ENCODE measurements at places on chromosomes 1 and 21. TPM values are rescaled to one million over a fixed set of nuclear protein-coding genes. Genes with fewer than 3 reads are reported as not detected.

DNA sequence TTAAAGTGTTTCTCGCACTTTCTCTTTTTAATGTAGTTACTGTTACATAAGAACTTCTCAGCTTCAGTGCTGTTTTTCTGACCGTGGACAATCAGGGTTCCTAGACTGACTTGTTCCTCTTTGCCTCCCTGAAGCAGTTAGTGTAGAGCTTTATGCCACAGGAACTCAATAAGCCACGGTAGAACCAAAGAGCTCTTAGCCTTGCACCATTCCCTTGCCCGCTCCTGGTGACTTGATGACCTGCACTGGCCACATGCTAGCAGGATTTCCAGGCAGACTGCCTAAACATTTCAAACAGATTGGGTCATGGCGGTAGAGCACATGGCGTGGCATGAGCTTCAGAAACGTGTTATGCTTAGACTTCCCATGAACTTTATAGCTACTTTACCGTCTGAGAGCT lies 18.8 kb upstream of the FASLG start:
- DNase-seq: no peak

PTCH2 gene
- 1.7 TPM for total RNA-seq

UTS2 gene
- 0.53 TPM for total RNA-seq

- no peak for DNase-seq
Observed at GRCh38 chr1:66559517-66559916, 25.6 kb downstream of the SGIP1 start.

C21orf91 gene
- total RNA-seq: 17.3 TPM

TEX50 gene
- total RNA-seq: not detected

GRCh38 chr1:146051452-146051851 lies 29.9 kb upstream of the HJV start:
- peak; percentile 74 for DNase-seq

DNA sequence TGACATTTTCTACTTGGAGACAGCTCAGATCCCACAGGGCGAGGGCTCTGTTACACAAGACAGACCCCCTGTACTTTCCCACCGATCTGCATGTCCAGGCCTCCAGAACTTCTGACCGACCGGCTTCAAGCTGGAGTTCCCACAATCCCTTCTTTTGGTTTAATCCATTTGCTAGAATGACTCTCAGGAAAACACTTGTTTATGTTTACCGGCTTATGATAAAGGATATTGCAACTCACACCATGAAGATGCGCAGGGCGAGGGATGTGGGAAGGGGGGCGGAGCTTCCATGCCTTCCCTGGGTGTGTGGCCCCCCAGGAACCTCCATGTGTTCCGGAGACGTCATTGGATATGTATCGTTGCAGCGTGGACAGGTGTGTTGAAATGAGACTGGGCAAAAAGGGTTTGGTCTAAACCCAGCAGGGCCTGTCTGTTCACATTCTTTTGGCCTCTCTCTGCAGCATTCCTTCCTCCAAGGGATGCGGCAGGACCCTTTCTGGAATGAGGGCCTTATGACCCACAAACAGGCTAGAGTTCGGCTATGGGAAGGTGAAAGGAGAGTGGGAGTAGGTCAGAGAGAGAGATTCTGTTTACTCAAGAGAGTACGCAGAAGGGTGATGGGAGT lies 7.5 kb upstream of the IGSF5 start:
- DNase-seq: peak; percentile 61

GRCh38 chr1:154568157-154568815 lies 708 bp downstream of the CHRNB2 start:
- DNase-seq: no peak

HSPB7 gene
- total RNA-seq: 4.2 TPM

DNA sequence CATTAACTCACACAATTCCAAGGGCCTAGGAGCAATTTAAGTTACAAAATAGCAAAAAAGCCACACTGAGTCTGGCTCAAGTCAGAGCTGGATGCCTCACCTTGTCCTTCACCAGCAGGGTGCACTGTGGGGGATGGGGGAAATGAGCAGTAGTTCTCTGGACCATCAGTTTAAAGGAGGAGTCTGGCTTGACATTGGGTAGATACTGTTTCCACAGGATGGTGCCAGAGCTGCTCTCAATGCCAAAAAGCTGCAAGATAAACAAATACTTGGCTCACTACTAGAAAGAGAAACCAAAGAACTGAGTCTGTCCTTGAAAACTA lies 18.8 kb downstream of the EMC1 start:
- peak; percentile 29 for DNase-seq

DNA sequence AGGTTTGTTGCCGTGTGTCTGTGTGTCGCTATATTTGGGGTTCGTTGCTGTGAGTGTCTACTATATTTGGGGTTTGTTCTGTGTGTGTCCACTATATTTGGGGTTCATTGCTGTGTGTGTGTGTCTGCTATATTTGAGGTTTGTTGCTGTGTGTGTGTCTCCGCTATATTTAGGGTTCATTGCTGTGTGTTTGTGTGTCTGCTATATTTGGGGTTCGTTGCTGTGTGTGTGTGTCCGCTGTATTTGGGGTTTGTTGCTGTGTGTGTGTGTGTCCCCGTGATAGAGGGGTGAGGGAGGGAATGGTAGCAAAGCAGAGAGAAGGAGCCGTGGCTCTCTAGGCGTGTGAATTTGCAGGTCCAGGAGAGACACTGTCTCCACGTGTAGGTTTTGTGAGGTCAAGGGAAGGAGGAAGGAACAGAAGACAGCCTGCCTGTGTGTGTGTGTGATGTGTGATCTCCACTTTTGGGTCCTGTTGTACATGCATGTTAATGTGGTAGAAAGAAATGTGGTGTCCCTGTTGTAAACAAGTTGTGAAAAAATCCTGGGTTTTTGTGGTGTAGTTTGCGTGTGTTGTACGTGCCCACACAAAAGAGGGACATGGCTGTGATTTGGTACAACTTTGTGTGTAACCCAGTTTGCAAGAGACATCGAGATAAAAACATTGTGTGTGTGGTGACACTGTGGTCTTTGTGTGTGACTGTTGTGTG lies 56.3 kb upstream of the ECE1 start:
- no peak for DNase-seq

DNA sequence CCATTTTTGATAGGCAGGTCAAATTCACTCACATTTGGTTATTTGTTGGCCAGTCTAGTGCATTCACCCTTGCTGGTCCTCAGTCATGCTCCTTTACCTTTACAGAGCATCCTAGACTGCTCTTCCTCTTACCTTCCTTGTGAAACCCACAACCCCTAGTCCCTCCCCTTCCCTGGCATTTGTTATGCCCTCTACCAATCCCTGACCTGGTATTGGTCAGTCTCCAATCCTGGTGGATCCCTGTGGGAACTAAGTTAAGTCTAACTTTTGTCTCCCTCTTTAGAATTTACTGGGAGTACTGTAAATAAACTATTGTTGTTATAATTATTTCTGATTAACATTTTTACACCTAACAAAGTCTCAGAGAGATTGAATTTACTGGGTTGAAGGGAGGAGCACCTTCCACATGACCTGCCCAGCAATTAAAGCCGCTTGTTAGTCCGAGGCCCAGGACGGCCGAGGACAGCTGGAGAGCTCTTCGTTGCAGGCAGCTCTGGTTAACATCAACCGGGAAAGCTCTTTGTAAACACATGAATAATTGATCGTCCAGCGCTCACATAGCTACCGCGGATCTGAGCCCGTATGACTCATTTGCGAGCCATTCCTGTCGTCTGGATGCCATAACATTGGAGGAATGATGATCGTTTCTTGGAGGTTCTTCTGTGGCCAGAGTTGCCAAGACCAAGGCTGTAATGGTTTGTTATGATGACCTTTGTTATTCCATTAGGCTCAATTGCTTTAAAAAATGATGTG lies 31.9 kb downstream of the MTARC1 start:
- no peak for DNase-seq

DNA sequence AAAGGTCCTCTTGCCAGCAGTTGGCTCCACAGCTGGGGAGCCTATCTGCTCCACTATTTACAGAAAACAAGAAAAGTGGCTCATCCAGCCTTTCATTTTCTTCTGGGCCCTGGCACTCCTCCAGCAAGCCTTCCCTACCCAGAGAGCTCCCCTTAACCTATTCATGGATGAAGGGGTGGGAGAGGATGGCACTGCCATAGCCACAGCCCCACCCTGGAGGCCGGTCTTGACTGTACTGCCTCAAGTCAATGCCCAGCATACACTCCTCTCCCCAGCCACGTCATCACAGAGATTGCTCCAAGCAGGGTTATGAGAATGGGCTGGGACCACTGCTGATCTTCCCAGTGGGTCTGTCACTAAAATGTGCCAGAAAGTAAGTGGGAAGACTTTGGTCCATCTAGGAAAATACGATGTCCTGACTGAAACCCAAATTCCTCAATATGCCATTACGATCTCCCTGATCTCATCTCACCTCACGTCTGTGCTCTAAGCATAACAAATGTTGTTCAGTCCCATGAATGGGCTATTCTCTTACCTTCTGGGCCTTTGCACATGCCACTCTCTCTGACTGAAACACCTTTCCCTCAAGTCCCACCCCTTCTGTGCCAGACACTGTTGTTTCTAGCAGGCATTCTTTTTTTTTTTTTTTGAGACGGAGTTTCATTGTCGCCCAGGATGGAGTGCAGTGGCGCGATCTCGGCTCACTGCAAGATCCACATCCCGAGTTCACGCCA lies 21.4 kb upstream of the PTAFR start:
- DNase-seq: peak; percentile 60

CFAP141 gene
- total RNA-seq: not detected

DNA sequence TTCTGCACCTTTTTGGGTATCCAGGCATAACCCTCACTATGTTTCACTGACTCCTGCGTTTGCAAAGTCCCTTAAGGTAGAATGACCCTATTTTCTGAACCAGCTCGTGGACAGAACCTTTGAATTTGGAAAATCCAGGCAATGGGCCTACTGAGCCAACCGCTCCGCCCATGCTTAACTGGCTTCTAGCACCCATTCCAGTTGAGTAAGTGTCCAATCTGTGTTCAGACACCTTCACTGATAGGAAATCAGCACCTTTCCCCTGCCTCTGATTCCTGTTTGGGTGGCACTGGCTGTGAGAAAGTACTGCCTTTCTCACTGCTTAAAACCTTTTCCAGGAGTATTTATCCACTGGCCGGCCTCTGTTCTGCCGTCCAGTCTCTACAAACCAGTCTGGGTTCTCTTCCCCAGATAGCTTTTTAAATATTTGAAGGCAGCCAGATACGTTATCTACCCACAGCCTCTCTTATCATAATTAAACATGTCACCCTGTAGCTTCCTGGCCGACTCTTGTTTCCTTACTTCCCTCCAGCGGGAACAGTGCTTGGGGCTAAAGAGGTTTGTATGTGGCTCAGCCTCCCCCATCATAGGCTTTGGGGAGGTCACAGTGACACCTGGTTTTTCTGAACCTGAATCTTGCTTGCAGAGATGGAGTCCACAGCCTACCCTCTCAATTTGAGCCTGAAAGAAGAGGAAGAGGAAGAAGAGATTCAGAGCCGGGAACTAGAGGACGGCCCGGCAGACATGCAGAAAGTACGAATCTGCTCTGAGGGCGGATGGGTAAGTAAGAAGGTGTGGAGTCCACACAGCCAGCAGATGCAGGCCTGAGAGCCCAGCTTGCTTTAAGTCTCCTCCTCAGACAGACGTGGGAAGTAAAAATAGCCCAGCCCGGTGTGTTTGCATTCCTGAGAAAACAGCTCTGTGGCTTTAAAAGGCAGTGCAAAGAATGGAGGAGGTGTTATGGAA lies 1.3 kb downstream of the POGK start:
- DNase-seq: no peak

DNA sequence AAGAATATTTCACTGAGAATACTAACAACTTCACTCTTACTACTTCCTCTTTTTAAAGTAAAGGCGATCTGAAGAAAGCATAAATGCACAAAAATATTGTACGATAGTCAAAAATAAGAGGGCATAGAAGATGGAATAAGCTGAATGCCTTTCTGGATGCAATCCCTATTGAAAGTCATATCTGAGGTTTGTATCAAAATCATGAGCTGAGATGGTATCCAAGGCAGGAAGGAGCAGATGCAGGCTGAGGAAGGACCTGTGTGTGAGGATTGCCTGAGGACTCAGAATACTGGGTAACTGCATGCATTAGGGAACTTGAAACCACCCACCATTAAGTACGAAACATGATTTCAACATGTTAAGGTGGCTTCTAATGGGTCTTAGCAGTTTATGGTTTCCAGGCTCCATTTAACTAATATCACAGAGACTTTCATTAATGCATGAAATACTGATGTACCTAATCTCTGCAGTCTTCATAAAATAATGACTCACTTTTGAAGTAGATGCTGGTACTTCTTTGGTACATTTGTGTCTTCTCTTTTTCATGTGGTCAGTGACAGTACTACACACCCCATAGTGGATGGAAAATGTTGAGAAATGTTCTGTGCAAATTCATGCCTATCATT lies 29.6 kb upstream of the RGS1 start:
- no peak for DNase-seq

DISP1 gene
- total RNA-seq: 5.8 TPM

DNA sequence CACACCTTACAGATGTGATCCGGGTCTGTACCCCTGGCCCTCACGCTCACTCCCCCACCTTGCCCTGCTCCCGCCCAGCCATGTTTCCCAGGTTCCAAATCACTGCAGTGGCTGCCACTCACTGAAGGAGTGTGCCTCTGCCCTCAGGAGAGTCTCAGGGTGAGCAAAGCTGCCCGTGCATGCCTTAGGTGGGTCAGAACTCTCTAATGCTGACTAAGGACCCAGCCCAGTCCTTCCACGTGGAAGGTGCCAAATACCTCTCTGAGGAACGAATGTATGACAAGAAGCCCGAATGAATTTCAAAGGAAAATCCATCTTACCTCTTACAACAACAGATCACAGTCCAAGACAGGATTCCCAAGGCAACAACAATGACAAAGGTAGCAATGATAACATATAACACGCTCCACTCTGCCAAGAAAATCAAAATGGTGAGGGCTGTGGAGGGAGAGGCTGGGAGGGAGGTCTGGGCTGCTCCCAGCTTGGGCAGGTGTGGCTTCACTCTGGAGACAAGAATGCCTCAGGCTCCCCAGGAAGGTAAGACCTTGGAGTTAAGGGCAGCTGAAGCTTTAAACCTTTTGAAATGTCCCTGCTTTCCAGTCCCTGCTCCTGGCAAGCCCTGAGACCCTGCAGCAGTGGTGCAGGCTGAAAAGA lies 115.2 kb downstream of the KIAA0319L start:
- no peak for DNase-seq

- DNase-seq: no peak
Observed at GRCh38 chr1:243642936-243643335, 207.1 kb downstream of the AKT3 start.

DNA sequence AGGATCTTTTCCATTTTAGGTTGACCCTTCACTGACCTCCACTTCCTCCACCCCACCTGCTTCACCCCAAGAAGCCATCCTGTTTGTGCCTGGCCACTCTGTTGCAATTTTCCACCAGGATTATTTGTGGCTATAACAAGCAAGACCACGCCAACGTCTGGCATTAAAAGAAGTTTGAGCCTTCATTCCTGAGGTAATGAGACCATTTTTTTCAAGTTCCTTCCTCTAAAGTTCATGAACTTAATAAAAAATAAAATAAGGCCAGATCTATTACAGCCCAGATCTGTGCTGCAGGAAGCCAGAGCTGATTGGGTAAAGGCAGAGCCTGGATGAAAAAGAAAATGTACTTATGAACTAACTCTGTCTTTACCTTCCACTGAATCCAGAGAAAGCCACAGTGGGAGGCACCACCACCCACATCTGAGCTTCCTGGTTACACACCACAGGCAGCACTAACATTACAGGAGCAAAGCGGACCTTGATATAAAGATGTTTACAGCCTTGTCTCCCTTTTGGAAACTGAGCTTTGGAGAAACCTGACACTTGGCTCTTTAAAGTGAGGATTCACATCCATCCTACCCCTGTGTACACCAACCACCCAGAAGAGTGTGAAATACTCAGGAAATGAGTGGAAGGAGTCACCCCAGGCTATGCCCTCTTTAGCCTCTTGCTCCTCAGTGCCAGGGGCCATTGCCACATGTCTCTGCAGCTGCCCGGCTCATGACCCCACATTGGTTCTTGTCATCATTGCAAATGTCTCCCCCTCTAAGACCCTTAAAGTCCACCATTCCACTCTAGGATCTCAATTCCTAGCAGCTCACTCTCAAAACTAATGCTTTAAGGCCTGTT lies 293.6 kb downstream of the PLPP3 start:
- DNase-seq: no peak
